SW480 (cell line): ENCODE measurements at places on chromosomes 6 and 20.
A peak's percentile ranks its signal among the peaks of the same experiment; 100 is the strongest.

- peak; percentile 36 for DNase-seq
These were observed 10.2 kb downstream of the UBE3D start for GRCh38 chr6:83055366-83055964.

GRCh38 chr6:75296811-75297779, 12.5 kb upstream of the TMEM30A start:
- DNase-seq, result peak; percentile 49

DNA sequence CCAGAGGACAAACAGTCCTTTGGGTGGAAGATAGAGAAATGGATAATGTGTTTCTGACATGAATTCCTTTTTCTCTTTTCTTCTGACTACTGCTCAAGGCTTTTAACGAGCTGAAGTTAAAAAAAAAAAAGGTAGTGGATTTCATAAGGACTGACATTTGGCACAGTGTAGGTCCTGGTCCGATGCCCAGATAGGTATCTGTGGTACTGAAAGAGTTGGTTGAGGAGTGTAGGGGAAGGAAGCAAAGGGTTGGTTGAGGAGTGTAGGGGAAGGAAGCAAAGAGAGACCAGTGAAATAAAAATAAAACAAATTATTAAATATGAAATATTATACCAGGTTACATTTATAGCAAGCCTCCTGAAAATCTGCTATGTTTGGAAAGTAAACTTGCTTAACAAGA, 11.8 kb downstream of the UTRN start:
- no peak for DNase-seq

GRCh38 chr6:21143645-21144044, 449.9 kb upstream of the SOX4 start:
- no peak for DNase-seq

GRCh38 chr6:99940582-99940981, 53.4 kb downstream of the MCHR2 start:
- DNase-seq, result no peak

DNA sequence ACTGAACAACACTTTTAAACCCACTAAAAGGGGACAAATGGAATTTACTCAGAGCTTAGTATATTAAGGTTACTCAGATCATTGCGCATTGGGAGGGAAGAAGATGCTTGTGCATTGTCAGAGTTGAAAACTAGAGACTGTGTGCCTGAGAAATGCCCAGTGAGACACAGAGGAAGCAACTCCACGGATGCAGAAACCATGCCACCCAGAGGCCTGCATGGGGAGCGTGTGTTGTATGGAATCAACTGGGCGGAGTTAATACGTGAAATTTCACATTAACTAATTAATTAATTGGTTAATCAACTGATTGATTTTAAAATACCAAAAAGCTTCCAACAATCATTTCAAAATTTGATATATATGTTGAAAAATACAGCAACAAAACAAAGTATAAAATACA, 391.6 kb downstream of the PLCB1 start:
- no peak for DNase-seq

DNA sequence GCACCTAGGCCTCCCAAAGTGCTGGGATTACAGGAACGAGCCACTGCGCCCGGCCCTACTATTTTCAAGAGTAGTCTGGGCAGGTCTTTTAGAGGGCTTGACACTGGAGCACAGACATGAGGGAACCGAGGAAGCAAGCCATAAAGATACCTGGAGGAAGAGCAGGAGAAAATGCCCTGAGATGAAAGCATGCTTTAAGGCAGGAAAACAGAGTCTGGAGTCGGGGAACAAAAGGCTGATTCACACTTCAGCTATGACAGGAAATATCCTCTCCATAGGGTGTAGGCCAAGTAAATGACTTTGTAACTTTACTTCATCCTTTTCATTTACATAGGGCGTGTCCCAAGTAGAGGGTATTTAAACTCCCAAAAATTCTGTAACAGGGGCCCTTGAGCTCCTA, 4.3 kb upstream of the SERINC3 start:
- DNase-seq, result peak; percentile 81

DNA sequence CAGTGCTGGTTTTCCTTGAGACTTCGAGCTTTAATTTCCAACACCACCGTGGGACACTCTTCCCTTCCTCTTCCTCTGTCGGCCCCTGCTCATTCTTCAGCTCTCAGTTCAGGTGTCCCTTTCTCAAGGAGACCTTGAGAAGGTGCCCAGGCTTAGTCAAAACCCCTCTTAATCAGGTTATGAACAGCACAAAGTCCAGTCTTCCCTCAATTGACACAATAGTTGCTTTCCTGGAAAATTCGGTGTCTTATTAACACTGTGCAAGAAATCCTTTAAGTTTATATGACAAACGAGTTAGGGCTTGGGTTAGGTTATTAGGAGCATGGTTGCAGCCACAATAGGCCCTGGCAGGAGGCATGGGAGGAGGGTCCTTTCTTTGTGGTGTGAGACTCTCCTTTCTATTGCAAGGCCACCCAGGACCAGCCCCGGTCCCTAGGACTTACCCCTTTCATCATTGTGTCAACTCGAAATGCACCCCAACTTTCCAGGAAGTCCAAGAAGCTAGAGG, 1.5 kb upstream of the NSFL1C start:
- DNase-seq, result no peak

DNA sequence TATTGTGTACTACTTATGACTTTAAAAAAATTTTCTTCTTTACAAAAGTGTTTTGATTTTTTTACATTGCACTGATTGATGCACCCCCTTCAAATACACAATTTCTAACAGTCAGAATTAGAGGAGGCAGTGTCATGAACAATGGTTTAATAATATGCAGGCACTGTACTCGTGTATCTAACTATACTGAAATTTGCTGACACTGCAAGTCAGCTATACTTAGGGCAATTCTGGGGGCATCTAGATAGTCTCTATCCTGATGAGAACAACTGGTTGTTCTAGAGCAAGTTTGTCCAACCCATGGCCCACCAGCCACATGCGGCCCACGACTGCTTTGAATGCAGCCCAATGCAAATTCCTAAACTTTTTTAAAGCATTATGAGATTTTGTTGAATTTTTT, 375.6 kb downstream of the BCKDHB start:
- no peak for DNase-seq

DNA sequence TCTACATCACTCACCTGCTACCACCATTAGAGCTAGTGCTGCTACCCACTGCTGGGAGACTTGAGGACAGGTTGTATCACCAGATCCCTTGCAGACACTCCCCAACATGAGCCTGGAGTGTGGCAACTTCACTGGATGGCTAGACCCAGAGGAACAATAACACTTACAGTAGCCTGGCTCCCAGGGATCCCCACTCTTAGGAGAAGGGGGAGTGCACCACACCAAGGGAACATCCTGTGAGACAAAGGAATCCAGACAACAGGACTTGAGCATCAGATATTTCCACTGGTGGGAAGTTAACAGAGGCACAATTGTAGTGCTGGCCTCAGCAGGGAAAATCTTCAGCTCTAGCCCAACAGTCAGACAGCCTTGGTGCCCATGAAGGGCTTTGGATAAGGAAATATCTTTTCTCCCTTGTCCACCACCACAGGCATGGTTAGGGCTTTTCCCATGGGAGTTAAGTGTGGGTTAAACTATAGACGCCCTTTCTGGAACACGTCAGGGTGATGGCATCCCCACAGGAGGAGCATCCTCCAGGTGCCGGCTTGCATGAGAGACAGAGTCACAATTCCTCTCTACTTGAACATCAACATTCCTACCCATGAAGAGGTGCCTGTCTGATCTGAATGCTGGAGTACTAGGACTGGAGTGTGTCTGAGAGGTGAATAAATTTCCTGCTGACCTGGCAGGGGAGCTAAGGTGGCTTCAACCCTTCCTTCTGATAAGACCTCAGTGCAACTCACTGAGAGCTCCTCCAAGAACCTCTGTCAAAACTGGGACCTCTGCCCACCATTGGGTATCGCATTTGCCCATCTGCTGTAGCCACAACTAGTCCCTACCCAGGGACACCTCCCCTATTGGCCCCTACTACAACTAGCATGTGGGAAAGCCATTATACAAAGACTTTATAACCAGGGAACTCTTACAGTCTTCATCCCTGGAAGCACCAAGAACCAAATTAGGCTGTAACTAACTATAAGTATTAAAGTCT, 55.4 kb upstream of the SIRPG start:
- no peak for DNase-seq

GRCh38 chr20:48090314-48090713, 305.0 kb upstream of the SULF2 start:
- no peak for DNase-seq

DNA sequence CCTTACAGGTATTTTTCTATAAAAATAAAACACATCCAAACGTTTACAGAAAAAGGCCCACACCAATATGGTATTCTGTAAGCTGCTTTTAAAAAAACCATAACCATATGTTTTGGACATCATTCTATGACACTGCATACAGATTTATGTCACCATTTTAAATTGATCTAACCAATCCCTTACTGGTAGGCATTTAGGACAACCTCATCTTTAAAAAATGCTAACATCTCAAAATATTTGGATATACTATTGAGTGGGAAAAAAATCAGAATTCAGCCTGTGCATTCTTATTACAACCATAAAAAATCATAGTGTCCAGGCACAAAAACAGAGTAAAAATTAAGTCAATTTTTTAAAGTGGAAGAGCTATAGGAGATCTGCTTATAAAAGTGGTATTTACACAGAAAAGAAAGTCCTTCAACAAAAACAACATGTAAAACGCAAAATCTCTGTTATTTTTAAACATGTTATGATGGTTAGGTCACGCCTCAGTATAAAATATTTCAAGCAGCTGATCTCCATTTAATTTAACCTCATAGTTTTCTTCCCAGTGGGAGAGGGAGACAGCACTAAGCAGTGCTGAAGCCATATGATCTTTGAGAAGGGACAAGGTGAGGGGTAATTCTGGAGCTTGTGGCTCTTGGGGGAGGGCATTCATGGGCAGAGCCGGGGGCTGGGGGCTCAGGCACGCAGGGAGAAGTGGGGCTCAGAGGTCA, 21.2 kb downstream of the TRAM2 start:
- no peak for DNase-seq

GRCh38 chr20:47783828-47784598, 1.3 kb downstream of the SULF2 start:
- DNase-seq, result no peak

DNA sequence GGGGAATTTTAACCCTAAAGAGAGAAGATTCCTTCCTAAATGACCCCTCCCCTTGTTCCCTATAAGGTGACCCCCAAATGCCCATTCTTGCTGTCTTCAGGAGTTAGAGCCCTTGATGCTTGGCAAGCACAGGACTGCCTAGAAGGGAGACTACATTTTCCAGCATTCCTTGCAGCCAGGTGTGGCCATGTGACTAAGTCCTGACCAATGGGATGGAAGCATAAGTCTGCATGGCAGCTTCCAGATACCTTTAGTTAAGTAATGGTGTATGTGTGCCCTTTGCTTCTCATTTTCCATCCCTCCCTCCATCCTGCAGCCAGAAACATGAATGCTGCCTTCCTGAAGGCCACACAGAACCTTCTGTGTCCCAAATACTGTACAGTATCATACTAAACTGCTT, 5.5 kb downstream of the BFSP1 start:
- peak; percentile 84 for DNase-seq

- no peak for DNase-seq
These were observed 270.3 kb downstream of the NKAIN2 start for GRCh38 chr6:124073820-124074587.

GRCh38 chr6:157631838-157632614, 191.0 kb upstream of the SNX9 start:
- no peak for DNase-seq

DNA sequence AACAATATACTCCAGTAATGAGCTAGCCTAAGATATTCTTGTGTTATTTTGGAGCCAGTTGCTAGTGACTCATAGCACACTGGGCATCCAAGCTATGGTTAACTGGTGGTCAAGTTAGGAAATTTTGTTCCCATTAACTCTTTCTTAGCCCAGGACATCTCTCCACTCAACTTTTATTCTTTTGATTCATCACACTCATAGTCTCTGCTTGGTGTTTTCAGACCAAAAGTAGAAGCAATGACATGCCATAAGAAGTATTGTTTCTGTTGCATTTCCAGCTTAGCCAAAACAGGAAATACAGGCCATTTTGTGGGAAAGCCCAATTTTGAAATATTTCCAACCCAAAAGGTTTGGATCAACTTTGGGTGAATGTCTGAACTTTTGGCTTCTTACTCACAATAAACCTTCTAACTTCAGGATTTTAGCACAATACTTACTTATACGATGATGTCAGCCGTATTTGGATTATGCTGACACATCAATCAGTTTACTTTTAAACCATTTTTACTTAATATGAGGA, 31.6 kb upstream of the CCN2 start:
- DNase-seq, result no peak

- DNase-seq, result no peak
These were observed 74.2 kb downstream of the ATXN1 start for GRCh38 chr6:16687045-16687444.

DNA sequence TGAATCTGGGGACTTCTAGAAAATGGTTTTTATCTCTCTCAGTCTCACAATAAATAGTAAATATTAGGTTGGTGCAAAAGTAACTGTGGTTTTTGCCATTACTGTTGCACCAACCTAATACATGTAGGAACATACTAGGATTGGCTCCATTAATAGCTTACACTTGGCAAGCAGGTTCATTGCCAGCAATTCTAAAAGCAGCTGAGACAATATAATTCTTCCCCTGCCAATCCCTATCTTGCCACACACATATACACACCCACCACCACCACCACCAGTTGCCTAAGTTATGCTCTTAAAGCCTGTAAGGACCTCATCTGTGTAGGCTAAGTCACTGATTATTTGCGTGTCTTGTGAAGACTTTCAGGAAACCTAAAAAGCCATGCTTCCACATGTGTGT, 145.1 kb downstream of the KIF16B start:
- DNase-seq, result no peak

- DNase-seq, result no peak
These were observed 8.7 kb upstream of the ADGRG6 start for GRCh38 chr6:142293121-142293520.

DNA sequence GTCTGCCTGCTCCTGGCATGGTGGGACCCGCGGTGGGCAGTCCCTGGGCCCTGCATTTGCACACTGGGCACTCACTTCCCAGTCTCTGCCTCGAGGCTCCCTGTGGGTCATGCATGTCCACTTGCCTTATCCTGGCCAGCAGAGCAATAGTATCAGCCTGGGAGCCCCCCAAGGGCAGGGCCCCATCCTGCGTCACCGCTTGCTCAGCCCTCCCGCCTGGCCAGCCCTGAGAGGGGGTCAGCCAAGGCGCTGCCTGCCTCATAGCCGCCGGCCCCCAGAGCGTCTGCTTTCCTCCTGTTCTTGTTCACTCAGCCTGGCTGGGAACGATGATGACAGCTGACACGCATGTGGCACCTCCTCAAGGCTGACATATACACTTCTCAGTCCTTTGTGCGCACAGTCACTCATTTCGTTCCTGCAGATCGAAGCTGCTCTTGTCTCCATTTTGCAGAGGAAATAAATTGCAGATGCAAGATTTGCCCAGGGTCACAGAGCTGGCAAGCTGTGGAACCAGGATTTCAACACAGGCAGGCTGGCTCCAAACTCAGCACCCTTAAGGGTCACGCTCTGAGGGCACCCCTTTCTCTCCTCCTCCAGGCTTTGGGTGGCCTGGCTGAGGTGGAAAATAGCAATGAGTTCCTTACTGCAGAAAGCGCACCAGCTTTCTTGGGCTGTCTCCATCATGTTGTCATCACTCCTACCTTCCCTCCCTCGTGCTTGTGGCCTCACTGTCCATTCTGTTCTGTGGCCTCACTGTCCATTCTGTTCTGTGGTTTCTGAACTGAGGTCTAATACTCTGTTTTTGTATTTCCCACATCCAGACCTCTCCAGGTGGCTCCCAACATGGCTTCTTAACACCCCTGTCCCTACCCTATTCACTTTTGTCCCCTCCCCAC, 17.2 kb downstream of the KCNK17 start:
- DNase-seq, result no peak

- peak; percentile 1 for DNase-seq
These were observed 116.2 kb upstream of the STMND1 start for GRCh38 chr6:16985513-16986284.
